ENCODE measurements at places on chromosomes 7 and 10.

DNA sequence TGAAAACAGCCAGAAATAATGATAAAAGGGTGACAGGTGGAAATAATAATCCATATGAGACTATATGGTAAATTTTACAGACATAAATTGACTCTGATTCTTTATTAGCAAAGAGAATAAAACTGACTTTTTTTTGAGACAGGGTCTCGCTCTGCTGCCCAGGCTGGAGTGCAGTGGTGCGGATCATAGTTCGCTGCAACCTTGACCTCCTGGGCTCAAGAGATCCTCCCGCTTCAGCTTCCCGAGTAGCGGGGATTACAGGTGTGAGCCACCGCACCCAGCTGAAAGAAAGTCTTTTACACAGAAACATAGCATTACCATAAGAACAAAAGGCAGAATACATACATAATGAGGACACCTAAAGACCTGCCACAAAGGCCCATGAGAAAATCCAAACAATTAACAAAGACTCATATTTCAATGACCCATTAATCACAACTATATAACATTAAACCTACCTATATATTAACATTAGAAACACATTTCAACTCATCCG, 51.5 kb upstream of the DIP2C start:
- H3K36me3 ChIP-seq, result no peaks in the 10 kb centered on the region
- H3K4me1 ChIP-seq, result no peaks in the 10 kb centered on the region
- peaks cover 2% of the 10 kb centered on the region for H3K27me3 ChIP-seq
- DNase-seq, result no peak
- no peak overlapping the region for H3K4me3 ChIP-seq

- peaks cover 2% of the 10 kb centered on the region for H3K27me3 ChIP-seq
- H3K4me3 ChIP-seq, result no peak overlapping the region
- peaks cover 26% of the 10 kb centered on the region for H3K4me1 ChIP-seq
- DNase-seq, result no peak
Observed at GRCh38 chr10:97825020-97825760, 24.5 kb upstream of the GOLGA7B start.

GRCh38 chr10:91683975-91684374, 51.1 kb upstream of the PPP1R3C start:
- H3K4me1 ChIP-seq, result no peaks in the 10 kb centered on the region
- DNase-seq, result no peak
- no peak overlapping the region for H3K4me3 ChIP-seq
- no peaks in the 10 kb centered on the region for H3K36me3 ChIP-seq
- H3K27me3 ChIP-seq, result peaks cover 3% of the 10 kb centered on the region

DNA sequence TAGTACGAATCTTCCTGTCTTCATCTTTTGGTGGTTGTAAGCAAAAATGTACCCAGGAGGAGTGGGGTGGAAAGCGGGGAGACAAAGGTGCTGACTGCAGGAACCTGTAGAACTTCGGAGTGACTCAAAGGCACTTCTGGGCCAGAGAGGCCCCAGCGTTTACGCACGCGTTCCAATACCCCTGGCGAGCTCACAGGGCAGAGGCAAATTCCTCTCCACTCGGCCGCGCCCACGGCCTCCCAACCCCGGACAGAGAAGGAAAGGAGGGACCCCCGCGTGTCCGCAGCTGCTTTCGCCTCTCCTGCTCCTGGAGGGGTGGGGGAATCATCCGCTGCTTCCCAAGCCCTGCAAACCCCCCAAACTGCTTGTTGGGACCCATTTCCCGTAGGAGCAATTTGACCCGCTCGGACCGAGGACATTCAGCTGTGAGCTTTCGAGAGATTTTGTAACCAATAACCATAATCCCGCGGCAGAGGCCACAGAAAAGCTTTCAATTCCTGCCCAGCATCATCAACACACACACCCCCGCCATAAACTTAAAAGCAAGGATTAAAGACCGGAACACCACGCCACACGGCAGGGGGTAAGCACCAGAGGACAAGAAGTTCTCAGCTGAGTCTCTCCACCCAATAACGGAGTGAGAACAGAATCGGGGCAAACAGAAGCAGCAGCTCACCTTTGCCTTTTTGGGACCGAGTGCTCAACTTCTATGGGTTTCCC, 2.3 kb downstream of the IGF2BP3 start:
- H3K27me3 ChIP-seq, result peaks cover 79% of the 10 kb centered on the region
- H3K4me3 ChIP-seq, result peak overlapping the region; percentile 39
- H3K27ac ChIP-seq, result no peak overlapping the region
- H3K36me3 ChIP-seq, result peaks cover 1% of the 10 kb centered on the region
